ENCODE measurements at places on chromosomes 11 and 22.

GRCh38 chr11:35089666-35090065 lies 49.3 kb upstream of the CD44 start:
- no peak for DNase-seq

- no peak for DNase-seq
Measured at GRCh38 chr11:64444838-64445441, 86.0 kb downstream of the RPS6KA4 start.

DNA sequence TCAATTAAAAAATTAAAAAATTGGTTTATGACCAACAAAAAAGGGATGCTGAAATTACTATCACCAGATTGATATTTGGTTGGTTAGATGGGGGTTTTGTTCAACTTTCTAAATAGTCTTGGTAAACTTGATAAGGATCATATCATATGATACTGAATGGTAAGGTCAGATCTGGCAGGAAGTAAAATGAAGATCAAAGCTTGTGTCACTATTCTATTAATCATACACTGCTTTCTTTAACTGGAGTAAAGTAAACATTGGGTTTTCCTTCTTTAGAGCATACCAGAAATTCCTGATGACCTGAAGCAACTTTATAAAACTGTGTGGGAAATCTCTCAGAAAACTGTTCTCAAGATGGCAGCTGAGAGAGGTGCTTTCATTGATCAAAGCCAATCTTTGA lies 40.2 kb downstream of the RRM1 start:
- DNase-seq = no peak

DNA sequence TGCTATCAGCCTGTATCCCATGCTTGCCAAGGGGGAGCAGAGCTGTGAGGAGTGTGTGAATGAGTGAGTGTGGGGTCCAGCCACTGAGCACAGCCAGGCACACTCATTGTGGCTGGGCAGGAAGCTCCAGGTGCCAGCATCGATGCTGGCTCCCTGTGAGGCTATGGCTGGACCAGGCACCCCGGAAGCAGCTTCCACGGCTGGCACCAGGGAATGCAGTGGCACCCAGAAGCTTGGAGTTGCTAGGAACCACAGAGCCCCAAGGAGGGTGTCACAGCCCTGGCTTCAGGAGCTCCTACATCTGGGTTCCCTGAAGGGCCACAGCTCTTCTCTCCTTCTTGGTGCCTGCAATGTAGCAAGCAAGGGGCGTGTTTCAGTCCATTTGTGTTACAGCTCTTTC lies 625.9 kb upstream of the RAG2 start:
- DNase-seq = no peak

- no peak for DNase-seq
Measured at GRCh38 chr11:32752001-32752400, 42.5 kb downstream of the CCDC73 start.
